GM13976 (cell line): ENCODE measurements at places on chromosomes 13 and 19.

DNA sequence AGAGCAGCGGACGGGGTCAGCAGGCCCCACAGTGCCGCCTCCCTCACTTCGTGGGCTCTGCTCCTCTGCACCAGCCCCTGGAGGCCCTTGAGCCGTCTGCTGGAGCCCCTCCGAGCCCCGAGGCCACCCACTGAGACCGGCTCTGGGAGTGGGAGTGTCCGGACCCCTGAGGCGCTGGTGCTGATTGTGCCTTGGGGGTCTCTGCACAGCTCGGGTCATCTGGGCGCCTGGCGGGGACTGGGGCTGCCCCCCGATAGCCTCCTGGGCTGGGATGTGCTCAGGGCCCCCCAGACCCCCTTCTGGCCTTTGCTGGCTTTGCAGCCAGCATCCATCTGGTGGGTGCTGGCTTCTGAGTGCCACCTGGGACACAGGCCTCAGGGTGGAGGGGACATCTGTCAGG, 15.4 kb downstream of the CBARP start:
- DNase-seq: no peak

- no peak for DNase-seq
These were observed 274.5 kb downstream of the LMO7 start for GRCh38 chr13:75910591-75910990.

DNA sequence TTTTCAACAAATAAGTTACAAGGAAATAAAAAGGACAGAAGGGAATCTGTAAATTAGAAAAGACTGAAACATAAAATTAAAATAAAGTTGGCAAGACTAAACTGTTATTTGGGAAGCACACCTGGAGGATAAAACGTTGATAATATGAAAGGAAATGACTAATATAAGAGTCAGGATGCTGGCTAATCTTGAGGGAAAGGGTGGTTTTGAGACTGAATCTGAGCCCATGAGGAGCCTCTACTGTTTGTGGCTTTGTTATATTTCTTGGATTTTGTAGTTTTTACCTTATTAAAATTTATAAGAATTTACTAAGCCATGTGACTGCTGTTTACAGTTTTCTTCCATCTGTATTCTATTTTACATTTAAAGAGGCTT, 718.0 kb upstream of the SPRY2 start:
- DNase-seq: no peak

- DNase-seq: no peak
These were observed 9.3 kb downstream of the NHLRC3 start for GRCh38 chr13:39047560-39047959.

GRCh38 chr19:29562299-29563297, 36.8 kb downstream of the VSTM2B start:
- no peak for DNase-seq
